HCT116 (cell line): ENCODE measurements at places on chromosomes 7 and 10. TPM values are rescaled to one million over a fixed set of nuclear protein-coding genes. Genes with fewer than 3 reads are reported as not detected.

The SRGN gene
- 1.8 TPM for total RNA-seq

The CLEC2L gene
- total RNA-seq, result not detected

The FZD8 gene
- total RNA-seq, result 0.22 TPM

The HABP2 gene
- 0.20 TPM for total RNA-seq

The CLCN1 gene
- 0.47 TPM for total RNA-seq

- no peak for DNase-seq
Measured at GRCh38 chr10:95788830-95789229, 32.9 kb downstream of the ENTPD1 start.

- DNase-seq, result no peak
Measured at GRCh38 chr10:89144836-89145235, 62.3 kb downstream of the CH25H start.

- DNase-seq, result no peak
Measured at GRCh38 chr10:49610458-49611165, 502 bp downstream of the SLC18A3 start.

- peak; percentile 18 for DNase-seq
Measured at GRCh38 chr7:142488842-142489241, 231.0 kb upstream of the PRSS58 start.

GRCh38 chr10:14024329-14025202, 306.2 kb downstream of the FRMD4A start:
- DNase-seq, result no peak

GRCh38 chr7:133253519-133253875, 619 bp downstream of the EXOC4 start:
- DNase-seq, result no peak

GRCh38 chr7:2860627-2861133, 16.6 kb upstream of the GNA12 start:
- no peak for DNase-seq

- DNase-seq, result peak; percentile 23
Measured at GRCh38 chr7:12475362-12476063, 71.8 kb upstream of the VWDE start.
